Naive thymus-derived CD8-positive, alpha-beta T cell (primary cell): ENCODE measurements at places on chromosomes 5 and 9.

GRCh38 chr9:35555881-35556280 lies 49.2 kb upstream of the TESK1 start:
- DNase-seq = no peak

GRCh38 chr5:72107901-72108201 lies 576 bp downstream of the MAP1B start:
- DNase-seq = no peak

DNA sequence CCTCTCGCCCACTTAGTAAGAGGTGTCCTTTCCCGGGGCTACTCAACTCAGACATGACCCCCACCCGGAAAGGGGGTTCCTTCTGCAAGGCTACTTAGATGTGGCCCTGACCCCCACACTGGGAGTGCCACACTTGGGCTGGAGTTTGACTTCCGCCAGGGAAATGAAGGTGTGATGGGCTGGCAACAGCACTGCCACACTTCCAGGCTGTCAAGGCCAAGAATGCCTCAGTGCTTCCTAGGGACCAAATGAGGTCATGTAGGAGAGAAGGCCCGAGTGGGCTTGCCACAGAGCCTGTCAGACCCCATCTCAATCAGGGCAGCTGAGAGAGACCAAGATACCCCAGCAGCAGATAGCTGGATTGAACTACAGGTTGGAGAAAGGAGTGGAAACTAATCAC lies 55.5 kb downstream of the DRD1 start:
- DNase-seq = no peak

DNA sequence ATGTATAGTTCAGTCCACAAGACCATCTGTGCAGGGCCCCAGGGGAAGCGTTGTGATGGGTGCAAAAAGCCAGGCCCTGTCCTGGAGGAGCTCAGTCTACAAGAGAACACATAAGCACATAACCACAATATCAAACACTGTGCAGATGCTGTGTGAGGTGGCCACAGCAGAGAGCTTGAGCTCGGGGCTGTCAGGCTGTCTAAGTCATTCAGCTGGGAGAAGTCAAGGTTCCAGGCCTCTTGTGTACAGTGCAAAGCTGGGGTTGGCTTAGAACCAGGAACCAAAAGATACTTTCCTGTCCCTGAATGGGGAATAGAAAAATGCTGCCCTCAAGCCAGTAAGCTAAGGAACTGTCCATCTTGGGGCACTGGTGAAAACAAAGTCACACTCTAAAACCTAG lies 75.0 kb downstream of the PRDM6 start:
- no peak for DNase-seq

DNA sequence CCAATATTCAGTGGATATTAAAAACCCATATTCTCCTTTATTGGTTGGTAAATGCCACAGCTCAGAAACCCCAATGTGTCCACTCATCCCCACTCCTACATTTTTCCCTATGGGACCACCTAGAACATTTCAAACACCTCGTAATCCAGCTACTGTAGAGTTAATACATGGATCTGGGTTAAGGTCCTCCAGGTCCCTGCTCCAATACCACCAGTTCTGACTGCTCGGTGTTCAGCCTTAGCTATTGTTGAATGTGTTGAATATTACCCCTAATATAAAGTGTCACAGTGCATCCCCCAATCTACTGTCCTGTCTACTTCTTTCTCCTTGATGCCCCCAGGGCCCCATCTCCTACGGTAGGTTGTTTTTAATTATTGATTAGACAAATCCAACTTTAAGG lies 231.5 kb downstream of the PCSK1 start:
- DNase-seq = no peak
